ENCODE measurements at places on chromosomes 3 and 15.

DNA sequence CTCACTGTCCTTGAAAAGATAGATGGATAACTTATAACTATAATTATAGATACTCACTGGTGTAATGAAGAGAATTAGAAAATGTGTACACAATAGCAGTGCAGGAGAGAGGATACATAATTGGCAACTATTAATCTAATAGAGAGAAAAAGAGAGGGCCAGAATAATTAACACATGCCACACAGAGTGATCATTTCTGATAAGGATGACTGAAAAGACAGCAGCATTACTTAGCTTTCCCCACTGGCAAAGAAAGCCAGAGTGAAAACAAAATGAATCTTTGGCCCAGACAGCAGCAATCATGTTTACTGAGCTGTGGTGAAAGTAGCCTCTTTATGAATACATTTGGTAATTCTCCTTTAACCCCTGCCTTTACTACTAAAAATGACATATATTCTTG is 493.3 kb upstream of the ROBO1 start:
- no peak for DNase-seq

GRCh38 chr3:179021119-179021903 is 50.3 kb downstream of the ZMAT3 start:
- DNase-seq, result no peak

GRCh38 chr15:50797926-50798325 is 32.4 kb upstream of the SPPL2A start:
- DNase-seq, result no peak

DNA sequence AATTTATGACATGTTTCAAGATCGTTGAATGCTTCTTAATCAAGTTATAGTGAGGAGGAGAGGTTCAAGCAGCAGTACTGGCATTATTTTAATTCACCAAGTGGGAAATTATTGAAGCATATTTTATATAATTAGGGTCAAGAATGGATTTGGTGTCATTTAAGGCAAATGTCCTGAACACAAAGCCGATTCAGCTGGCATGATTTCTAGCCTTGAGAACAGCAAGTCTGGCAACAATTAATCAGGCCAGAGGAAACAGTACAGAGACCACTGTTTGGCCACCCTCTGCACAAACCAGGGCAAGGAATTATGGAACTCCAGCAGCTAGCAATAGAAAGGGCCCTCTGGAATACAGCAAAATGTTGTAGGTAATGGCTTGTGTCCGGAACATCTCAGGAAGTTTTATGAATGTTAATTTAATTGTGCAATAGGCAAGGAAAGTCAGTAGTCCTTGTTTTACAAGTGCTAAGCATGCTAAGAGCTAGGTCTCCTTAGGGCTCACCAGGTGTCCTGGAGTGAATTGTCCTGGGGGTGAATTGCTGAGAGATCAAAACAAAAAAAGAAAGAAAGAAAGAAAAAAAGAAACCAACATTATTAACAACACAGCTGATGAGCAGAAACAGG is 38.7 kb upstream of the SNRK start:
- DNase-seq, result no peak
